Activated T-helper 2 cell treated with anti-CD3 and anti-CD28 coated beads, Interferon-gamma antibody, Interleukin-2, Interleukin-4, amounts not matched to agents 10 μg/mL and 5 μg/mL and 100 μg/mL, durations not matched to agents 14 hours and 24 hours and 36 hours (primary cell): ENCODE measurements at places on chromosomes 7 and 10.

GRCh38 chr10:78398382-78398781 is 364.7 kb downstream of the RPS24 start:
- DNase-seq: no peak

GRCh38 chr10:125692601-125693523 is 9.9 kb upstream of the TEX36 start:
- DNase-seq: no peak

DNA sequence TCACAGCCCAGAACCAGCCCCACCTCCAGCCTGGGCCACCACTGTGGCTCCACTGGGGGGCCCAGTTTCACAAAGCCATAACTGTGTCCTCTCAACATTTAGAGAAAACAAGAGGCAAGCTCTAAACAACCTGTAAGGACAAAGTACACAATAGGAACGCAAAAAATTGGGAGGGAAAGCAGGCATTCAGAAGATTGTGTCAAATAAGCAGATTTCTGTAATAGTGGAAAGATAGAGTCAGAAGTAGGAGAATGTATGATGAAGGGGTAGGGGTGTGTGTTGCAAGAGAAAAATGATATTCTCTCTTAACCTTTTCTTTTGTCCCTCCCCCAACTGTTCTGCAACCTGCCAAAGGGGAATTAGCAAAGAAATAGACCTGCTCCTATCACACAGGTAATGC is 449.9 kb upstream of the NPVF start:
- no peak for DNase-seq

- no peak for DNase-seq
Observed at GRCh38 chr7:108136191-108136688, 6.1 kb upstream of the LAMB4 start.

DNA sequence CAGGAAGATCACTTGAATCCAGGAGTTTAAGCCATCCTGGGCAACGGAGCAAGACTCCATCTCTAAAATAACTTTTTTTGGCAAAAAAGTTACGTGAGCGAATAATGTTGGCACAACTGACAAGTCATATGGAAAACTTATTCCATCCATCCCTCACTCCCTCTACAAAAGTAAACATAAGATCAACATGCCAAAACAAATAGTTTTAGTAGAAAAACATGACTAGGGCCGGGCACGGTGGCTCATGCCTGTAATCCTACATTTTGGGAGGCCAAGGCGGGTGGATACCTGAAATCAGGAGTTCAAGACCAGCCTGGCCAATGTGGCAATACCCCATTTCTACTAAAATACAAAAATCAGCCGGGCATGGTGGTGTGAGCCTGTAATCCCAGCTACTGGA is 25.6 kb downstream of the SLC25A16 start:
- DNase-seq: no peak

DNA sequence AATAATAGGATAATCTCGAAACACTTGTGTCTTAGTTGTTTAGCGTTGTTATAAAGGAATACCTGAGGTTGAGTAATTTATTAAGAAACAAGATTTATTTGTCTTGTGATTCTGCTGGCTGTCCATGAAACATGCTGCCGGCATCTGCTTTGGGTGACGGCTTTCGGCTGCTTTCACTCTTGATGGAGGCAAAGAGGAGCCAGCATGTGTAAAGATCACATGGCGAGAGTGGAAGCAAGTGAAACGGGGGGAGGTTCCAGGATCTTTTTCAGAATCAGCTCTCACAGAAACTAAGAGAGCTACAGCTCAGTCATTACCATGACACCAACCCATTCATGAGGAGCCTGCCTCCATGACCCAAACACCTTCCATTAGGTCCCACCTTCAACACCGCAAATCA is 402.8 kb downstream of the CDC14C start:
- no peak for DNase-seq

DNA sequence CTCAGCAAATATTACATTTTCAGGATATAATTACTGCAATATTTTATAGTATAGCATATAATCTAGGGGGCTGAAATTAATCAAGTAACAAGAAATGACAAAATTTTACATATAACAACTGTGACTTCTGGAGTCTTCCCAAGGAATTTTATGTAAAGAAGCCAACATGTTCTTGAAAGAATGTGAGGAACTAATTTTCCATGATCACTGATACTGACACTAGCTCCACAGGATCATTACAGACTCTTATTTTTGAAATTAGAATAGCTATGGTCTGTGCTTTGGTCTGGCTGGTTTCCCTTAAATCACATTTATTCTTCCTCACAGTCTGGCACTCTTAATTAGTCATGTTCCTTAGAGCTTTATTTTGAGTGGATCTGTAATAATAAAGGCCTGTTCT is 267.7 kb upstream of the SEMA3A start:
- no peak for DNase-seq

GRCh38 chr10:108840944-108841343 is 1082.4 kb downstream of the XPNPEP1 start:
- no peak for DNase-seq

DNA sequence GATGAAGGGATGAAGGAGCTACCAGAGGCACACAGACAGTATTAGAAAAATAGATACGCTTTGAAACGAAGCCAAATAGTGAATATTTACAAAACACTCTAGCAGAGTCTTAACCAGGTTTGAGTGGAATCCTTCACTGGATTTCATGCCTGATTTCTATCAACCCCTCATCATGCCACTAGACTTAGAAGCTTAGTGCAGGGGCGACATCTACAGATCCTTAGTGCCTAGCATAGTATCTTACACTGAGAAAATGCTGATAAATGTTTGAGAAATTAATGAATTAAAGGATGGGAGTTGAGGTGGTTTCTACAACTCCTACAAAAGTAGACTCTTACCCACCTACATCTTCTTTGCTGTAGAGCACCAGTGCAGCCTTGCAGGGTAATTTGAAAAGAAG is 54.7 kb upstream of the CCNJ start:
- DNase-seq: no peak

DNA sequence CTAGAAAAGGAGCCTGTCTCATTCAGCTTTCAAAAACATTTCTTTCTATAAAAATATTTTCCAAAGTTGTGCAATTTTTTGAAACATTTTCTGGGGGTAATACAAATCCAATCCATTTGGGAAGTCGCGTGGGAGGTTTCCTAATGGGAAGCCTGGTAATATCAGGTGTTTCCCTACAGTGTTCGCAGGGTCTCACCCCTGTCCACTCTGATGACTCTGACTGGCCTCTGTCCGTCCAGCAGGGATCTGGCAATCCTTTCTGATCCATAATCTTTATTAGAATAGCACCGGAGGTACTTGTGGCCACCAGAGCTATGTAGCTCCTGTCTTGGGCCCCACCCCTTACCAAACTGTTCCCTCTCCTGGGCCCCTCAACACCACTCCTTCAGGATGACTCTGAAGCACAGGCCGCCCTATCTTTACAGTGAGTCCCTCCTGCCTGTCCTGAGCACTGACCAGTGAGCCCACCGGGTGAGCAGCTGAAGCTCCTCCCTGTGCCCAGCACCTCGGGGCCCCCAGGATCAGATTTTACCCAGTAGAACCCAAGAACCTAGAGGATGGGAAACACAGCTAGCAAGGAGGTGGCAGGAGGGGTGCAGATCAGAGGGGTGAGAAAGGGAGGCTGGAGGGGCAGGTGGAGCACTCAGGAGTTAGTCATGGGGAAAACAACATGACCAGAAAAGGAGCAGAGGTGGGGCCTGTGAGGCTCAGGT is 84.8 kb downstream of the PTPRE start:
- no peak for DNase-seq

DNA sequence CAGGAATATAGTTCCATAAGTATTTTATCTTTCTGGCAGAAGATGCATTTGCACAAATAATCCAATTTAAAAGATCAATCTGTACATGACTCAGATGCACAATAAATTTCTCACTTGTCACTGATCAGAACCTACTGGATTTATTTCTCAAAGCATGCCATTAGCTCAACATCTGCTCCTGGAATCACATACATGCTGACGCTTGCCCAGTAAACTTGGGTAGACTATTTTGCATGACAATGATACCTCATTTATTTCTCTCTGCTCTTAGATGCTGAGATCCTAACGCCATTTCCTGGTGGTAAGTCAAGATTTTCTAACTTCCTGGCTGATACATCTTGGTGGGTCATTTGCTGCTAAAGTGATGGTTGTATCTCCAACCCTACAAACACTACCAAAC is 33.8 kb upstream of the C10orf120 start:
- DNase-seq: no peak

- DNase-seq: no peak
Observed at GRCh38 chr7:45178241-45179225, 20.9 kb downstream of the RAMP3 start.

DNA sequence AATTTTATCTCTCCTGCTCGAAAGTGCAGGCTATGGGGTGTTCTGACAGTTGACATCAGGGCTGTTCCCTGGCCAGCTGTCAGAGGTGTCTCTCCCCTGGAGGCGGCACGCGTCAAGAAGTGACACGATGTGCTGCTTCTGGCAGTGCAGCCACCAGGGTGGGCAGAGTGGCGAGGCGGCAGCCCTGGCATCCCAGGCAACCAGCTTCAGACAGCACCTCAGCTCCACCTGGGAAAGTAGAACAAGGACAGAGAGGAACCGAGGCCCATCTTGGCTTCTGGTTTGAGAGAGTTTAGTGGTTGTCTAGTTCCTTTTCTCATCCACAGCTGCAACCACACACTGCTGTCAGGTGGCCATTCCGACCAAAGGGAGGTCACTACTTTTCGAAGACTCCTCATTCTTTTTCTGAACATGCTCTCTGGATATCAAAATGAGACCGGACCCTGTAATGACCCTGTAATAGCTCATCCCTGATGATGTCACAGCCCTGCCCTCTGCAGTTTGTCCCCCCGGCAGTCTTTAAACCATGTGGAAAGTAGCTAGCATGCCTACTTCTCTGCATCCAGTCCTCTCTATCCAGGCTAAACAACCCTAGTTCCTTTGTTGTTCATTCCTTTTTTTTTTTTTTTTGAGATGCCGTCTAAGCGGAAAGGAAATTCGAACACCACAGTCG is 381.0 kb upstream of the NRP1 start:
- no peak for DNase-seq
